ENCODE measurements at places on chromosomes 5 and 9.

DNA sequence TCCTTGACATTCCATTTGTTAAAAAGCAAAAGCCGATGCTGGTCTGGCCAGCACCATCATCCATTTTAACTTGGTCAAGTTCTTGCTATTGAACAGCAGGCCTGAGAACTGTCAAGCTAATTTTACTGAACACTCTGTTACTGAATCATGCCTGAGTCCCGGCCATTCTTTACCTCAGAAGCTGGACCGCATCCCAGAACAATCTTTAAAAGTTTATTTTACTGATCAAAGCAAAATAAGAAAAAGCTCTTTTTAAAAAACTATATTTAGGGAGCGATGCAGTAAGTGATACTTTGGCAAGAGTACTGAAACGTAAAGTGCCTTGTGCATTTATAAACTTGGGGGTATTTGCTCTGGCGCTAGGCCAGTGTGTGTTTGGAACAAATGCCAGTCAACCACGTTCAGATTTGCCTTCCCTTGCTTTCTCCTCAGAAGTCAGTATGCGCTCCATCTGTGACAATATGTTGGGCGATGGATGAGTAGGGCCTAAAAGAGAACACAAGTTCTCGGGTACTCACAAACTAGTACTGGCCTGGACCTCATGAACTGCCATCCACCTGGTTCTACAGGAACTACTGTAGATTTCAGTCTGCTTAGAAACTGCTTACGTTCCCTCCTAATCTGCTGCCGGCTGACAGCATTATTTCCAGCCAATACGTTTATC lies 161.9 kb downstream of the MAPKAP1 start:
- DNase-seq = no peak

DNA sequence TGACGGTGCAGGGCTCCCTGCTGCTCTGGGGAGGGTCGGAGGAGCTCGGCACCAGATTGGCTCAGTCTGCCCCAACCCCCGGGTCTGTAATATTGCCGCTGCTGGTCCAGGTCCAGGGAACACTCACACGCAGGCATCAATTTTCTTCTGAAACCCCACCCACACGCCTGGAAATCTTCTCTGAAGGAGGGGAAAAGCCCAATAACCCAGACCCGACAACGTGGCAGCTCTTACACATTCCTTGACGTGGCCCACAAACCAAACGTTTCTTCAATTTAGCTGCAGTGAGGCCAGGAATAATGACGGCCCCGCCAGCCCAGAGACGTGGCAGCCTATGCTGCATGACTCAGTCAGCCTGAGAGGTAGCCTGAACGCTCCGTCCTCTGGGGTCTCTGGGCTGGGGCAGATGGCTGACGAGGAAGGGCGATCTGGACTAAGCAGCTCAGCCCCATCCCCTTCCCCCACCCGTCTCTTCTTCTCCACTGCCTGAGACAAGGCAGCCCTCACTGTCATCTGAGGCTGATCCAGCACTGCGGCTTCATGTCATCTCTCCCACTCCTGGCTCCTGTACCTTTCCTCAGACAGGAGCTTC lies 9.9 kb upstream of the SPARC start:
- DNase-seq = no peak

- no peak for DNase-seq
These were observed 60.1 kb upstream of the UBAC1 start for GRCh38 chr9:136021171-136021871.

DNA sequence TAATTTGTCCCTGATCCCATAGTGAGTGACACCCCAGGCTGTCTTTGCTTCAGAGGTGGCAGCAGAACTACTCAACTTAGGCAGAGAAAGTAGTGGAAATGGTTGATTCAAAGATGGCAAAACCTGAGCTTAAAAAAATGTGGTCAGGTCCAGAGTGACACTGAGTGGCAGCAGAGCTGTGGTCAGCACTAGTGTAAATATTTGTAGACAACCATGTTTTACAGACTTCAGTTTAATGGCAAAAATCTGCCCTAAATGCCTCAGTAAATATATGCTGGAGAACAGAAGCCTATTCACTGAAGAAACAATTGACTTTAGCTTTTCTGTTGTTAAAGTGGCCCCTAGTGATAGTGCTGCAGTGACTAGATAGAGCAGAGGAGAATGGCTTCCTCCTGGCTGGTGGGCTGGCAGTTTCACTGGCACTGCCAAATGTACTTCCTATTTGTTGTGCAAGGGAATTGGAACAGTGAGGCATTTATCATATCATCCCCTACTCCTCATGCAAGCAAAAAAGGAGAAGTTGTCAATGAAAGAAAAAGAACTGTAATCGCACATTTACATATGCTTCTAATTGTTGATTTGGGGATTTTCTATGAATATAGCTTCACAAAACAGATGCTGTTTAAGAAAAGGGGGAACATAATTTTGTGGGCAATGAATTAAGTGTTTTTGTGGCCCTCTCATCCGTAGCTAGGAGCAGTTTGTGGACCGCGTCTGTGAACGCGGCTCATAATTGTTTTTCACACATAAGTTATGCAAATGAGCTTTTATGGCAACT lies 12.0 kb downstream of the PBX3 start:
- no peak for DNase-seq

GRCh38 chr9:107487521-107488374 lies 1.8 kb downstream of the KLF4 start:
- no peak for DNase-seq

DNA sequence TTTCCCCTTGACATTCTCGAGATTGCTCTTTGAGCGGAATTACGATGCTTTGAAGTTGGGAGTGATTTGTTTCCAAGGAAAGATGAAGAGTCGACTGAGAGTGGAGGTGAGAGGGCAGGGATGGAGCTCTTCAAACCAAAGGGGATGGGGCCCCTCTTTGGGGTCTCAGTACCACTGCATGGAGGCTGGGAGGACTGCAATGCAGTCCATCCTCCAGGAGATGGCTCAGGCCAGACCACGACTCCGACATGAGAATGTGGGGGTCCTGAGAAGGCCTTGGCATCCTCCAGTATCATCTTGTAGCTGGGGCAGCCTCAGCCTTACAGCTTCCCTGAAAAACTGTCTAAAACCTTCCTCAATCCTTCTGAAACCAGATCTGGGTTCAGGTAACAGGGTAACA lies 51.1 kb upstream of the CDKN2AIPNL start:
- no peak for DNase-seq

DNA sequence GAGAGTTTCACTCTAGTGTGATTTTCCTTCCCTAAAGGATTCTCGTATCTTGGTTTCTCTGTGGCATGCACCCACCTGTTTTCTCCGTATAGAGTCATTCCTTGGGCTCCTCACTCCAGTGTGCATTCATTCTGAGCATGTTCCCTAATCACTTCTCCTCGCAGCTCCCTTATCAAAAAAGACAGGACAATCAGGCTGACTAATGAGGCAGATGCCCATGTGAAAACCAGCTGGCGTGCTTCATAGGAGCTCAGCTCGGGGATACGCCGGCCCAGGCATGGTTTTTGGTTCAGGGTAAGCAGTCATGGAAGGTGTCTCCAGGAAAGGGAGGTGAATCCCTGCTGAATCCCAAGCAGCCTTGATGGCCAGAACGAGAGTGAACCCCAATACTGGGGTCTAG lies 41.2 kb upstream of the INSYN2B start:
- DNase-seq = no peak

DNA sequence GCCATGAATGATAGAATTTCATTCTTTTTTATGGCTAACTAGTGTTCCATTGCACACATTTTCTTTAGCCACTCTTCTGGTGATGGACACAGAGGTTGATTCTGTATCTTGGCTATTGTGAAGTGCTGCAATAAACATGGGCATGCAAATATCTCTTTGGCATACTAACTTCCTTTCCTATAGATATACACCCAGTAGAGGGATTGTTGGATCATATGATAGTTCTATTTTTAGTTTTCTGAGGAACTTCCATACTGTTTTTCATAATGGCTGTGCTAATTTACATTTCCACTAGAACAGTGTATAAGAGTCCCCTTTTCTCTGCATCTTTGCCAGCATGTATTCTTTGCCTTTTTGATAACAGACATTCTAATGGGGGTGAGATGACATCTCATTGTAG lies 50.4 kb upstream of the CDK5RAP2 start:
- no peak for DNase-seq

DNA sequence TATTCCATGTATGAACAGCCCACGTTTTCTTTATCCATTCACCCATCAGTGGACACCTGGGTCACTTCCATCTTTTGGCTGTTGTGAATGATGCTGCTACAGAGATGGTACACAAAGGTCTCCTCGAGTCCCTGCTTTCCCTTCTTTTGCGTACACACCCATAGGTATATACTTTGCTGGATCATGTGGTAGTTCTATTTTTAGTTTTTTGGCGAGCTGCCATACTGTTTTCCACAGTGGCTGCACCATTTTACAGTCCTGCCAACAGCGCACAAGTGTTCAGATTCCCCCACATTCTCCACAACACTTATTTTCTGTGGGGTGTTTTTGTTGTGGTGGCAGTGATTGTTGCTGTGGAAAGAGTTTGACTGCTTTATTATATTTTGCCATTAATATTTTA lies 16.2 kb downstream of the RAPGEF1 start:
- DNase-seq = no peak

GRCh38 chr9:7289773-7290172 lies 509.8 kb downstream of the DMAC1 start:
- DNase-seq = no peak

- no peak for DNase-seq
These were observed 912.3 kb upstream of the SEMA6A start for GRCh38 chr5:117486879-117487391.

GRCh38 chr5:172944741-172945140 lies 14.5 kb upstream of the RPL26L1 start:
- DNase-seq = no peak

- no peak for DNase-seq
These were observed 1.0 kb downstream of the HMGCS1 start for GRCh38 chr5:43312076-43312661.

DNA sequence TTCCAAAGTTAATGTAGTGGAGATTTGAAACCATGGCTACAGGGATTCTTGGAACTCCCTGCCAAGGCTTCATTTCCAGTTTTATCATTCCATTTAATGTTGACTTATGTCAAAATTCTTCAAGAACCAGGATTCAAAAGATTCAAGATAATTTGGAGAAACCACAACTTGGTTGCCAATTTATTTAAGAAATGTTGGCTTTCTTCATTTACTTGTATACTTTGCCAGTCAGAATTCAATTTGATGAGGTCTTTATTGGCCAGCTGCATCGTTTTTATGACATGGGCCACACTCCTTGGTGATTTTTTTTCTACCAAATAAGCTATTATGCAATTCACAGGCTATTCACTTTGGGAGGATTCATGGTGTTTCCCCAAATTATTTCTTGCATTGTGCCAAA lies 53.1 kb upstream of the RASEF start:
- DNase-seq = no peak

DNA sequence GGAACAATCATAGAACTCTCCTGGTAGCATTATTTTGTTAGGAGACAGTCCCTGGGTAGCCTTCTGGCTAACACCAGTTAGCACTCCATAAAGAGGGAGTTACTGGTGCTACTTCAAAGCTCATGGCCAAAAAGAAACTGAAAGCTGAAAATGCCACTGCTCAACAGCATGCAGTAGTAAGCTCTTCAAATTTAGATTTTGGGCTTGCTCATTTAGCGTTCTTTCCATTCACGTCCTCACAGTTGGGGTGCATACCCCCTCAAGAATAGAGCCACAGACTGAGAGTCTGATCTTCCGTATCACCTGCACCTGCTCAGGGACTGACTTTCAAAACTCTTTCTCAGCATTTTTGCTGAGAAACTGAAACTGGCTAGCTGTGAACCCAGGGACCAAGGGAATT lies 24.7 kb downstream of the NTRK2 start:
- DNase-seq = no peak

DNA sequence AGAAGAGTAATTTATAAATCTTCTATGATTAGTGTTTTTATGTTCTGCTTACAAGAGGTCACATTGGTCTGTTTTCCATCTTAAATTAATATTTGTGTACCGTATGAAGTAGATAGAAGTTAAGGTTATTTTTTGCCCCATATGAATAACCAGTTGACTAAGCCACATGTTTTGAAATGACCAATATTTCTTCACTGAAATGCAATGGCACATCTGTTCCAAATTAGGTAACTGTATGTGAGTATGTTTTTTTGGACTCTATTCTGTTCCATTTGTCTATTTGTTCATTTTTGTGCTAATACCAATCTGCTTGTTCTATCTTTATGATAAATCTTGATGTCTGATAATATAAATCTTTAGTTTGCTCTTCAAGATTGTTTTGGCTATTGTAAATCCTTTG lies 17.7 kb downstream of the JAK2 start:
- no peak for DNase-seq

DNA sequence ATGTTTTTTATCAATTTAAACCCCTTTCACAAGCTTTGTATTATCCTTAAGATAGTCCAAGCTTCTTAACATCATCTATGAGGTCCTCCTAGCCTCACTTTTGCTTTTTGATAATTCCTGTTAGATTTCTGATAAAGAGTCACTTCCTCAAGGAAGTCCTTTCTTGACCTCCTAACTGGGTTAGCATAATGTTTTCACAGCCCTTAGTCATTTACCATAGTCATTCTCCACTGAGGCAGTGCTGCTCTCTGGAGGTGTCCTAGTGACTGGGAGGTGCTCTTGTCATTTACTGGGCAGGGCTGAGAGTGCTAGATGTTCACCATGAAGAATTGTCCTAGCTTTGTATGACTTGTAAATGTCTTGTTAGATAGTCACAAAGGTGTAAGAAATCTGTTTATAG lies 26.4 kb downstream of the TNPO1 start:
- no peak for DNase-seq

- DNase-seq = no peak
These were observed 30.1 kb downstream of the ARRDC3 start for GRCh38 chr5:91352831-91353695.

- no peak for DNase-seq
These were observed 76.3 kb upstream of the RAPGEF1 start for GRCh38 chr9:131815970-131816873.

GRCh38 chr5:110702704-110703103 lies 23.8 kb downstream of the TMEM232 start:
- DNase-seq = no peak

- no peak for DNase-seq
These were observed 269.5 kb upstream of the MSX2 start for GRCh38 chr5:174454890-174455289.

GRCh38 chr9:117394655-117395054 lies 20.2 kb downstream of the ASTN2 start:
- DNase-seq = no peak

DNA sequence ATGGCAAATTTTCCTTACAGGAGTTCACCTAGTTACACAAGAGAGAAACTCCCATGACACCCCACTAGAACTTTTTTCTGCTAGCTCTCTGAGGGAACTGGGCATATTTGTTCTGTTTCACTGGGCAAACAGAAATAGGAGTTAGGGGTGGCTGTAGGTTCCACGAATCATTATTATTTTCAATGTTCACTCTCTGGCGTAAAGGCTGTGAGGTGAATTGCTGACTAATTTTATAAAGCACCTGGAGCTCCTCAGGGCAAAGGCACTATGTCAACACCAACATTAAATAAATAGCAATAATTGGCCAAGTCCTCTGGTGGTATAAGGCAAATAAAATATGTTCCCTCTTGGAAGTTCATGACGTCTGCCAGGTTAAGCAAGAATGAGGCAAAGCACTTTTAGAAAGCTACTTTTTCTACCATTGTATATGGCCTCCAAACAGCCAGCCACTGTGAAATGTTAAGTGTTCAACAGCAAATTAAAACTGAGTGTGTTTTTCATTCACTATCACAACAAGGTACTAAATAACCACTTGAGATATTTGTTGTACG lies 344.6 kb downstream of the PDE4D start:
- no peak for DNase-seq

Measured in stimulated activated CD4-positive, alpha-beta T cell treated with anti-CD3 and anti-CD28 coated beads, Interleukin-2, amount 100 ng/mL, for 4 hours (primary cell).